Stimulated activated CD8-positive, alpha-beta memory T cell treated with anti-CD3 and anti-CD28 coated beads, Interleukin-4, amount 100 ng/mL, for 1 hour (primary cell): ENCODE measurements at places on chromosomes 5 and 9.

- peak; percentile 95 for DNase-seq
Observed at GRCh38 chr5:176537554-176538229, 490 bp upstream of the RNF44 start.

DNA sequence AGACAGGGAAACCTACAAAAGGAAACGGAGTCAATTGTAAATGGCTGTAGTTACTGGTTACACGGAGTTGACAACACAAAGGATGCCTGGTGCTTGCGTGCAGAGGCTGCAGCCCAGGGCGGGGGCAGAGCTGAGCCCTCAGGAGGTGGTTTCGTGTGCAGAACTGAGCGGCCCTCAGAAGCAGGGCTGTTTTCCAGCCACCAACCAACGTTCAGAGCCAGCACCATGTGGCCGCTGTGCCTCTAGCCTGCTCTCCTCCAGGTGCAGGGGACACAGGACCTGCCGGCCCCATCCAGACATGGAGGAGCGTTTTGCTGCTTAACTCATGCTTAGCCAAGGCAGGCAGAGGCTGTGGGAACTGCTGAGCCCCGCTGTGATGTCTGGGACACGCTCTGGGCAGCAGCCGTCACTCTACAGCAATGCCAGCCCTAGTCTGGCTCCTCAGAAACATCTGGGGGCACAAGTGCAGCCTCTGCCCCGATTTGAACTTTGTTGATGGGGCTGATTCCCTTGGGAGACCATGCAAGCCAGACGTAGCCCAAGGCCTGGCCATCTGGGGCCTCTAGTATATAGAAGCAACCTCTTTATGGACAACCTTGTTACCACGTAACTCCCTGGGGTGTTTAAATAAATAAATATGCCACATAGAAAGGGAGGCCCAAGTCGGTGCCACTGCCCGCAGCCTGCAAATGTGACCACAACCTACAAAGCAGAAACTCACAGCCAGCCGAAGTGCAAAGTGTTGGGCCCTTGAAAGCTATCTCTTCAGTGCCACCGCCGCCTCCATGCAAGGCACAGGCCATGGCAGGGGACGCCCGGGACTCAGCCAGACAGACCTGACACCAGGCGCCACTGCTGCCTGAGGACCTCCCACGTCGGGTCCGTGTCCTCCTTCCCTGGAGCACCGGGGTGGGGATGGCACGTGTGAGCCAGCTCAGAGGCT lies 42.1 kb downstream of the NKD2 start:
- no peak for DNase-seq

GRCh38 chr5:113524927-113525326 lies 11.4 kb downstream of the YTHDC2 start:
- DNase-seq = no peak

- DNase-seq = no peak
Observed at GRCh38 chr9:110410961-110411360, 73.3 kb upstream of the TXNDC8 start.

DNA sequence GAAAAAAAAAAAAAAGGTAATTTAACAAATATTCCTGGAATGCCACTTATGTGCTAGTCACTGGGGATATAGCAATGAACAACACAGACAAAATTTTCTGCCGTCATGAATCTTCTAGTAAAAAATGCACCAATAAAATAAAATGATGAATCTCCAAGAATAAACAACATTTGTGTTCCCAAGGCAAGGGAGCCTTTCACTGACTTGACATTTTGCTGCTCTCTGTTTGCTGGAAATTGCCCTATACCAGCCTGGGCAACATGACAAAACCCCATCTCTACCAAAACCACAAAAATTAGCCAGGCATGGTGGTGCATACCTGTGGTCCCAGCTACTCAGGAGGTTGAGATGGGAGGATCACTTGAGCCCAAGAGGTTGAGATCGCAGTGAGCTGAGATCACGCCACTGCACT lies 64.5 kb upstream of the ERBIN start:
- no peak for DNase-seq

DNA sequence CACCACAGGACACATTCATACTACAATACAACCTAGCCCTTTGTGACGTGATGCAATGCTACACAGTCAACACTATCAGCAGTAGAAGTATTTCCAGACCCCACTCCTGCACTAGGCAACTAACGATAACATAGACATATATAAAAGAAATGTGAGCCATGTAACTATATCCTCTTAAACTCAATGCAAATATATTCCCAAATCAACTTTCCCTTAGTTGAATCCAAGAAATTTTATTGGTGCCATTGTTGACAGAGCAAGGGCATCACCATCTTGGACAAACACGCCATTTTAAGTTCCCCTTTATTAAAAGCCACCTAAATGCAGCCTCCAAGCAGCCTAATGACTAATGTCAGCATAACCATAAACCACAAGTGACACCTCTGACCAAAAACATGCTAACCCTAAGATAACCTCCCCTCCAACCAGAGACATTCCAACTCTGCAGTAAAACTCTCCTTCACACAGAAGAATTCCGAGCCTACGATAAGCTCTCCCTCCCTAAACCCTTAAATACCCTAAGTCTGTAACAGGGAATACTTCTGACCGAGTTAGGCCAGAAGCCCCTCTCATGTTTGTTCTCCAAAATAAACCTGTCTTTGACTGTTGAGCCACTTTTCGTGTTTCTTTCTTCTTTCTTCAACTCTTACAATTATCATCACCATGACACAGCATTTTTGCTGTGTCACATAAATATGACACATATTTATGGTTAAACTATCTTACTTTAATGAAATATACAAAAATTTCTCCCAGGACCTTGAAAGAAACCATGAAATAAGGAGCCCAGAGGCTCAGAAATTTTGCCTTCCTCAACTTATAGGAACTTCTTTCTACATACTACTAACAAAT lies 1497.8 kb downstream of the EFNA5 start:
- DNase-seq = no peak

GRCh38 chr5:37417347-37417746 lies 38.2 kb downstream of the WDR70 start:
- no peak for DNase-seq

DNA sequence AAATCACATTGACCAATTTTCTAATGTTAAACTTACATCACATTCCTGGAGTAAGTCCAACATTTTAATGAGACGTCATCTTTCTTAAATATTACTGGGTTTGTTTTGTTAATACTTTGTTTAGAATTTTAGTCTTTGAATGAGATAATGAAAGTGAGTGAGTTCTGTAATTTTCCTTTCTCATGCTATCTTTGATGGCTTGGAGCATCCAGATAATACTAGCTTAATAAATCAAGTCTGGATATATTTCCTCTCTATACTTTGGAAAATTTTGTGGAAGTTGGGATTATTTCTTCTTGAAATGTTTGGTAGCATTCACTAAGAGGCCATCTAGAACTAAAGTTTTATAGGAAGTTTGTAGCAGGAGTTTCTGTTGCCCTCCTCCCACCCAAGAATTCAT lies 90.8 kb upstream of the IL7R start:
- DNase-seq = no peak

- DNase-seq = no peak
Observed at GRCh38 chr9:36164989-36165388, 4.2 kb upstream of the CCIN start.

GRCh38 chr9:107874591-107875369 lies 385.2 kb upstream of the KLF4 start:
- DNase-seq = no peak

DNA sequence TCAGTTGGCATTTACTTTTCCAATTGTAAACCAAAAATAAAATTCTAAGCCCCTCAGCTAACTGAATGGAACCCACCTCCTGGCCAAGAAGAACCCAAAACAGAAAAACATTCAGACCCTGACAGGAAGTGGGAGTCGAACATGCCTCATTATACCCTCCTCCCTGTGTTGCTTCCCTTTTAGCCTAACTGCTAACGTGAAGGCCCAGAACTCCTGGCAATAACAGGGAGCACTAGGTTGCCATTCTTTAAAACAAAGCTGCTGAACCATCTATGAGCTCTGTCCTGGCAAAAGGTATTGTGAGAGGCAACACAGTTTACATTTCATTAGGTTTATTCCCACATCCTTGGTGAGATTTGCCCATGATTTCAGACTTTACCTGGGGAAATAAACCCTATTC lies 481.4 kb downstream of the CHSY3 start:
- DNase-seq = no peak

GRCh38 chr5:135478938-135479337 lies 26.8 kb upstream of the TIFAB start:
- no peak for DNase-seq

DNA sequence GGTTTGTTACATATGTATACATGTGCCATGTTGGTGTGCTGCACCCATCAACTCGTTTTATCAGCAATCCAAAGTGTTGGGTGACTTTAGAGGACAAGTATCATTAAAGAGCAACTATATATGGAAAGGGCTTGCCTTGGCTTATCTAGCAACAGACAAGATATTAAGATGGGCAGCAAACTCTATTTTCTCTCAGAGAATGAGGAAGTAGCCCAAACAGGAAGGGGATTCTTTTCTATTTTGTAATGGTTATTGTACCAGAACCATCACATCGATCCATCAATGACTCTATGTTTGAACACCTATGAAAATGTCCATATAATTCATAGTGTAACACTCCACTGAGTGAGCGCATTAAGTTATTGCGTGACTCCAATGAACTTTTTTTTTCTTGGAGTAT lies 260.1 kb upstream of the SLC24A2 start:
- no peak for DNase-seq

- DNase-seq = no peak
Observed at GRCh38 chr5:178125253-178125906, 5.4 kb upstream of the RMND5B start.

- no peak for DNase-seq
Observed at GRCh38 chr5:58447226-58447625, 12.7 kb downstream of the PLK2 start.

DNA sequence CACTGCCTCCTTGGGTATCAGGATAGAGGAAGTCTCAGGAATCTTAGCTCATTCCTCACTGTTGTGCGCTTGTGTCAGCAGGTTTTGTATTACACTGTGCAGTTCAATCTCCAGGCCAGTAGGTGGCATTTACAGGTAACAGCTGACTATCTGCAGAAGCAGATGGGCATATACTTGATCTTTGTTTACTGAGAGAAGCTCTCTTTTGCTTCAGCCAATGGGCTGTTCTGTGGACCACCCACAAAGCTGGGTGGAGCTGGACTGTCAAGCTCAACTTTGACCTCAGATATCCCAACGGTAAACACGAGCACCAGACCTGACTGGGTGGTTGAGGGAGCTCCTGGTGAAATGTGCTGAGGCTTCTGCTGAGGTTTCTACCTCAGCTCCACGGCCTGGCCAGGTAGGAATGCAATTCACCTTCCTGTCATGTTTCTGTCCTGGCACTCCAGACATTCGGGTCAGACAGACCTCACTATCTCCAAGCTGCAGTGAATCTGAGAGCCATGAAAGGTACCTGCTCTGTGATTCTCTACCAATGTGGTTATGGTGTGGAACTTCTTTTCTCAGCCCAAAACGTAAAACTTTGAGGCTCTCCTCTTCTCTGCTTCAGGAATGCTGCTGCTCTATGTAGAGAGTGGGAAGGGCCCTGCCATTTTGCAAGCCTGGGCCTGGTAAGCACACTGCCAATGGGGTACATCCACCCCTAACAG lies 167.9 kb upstream of the ACTBL2 start:
- DNase-seq = no peak

- no peak for DNase-seq
Observed at GRCh38 chr5:62305358-62305714, 670 bp upstream of the KIF2A start.

DNA sequence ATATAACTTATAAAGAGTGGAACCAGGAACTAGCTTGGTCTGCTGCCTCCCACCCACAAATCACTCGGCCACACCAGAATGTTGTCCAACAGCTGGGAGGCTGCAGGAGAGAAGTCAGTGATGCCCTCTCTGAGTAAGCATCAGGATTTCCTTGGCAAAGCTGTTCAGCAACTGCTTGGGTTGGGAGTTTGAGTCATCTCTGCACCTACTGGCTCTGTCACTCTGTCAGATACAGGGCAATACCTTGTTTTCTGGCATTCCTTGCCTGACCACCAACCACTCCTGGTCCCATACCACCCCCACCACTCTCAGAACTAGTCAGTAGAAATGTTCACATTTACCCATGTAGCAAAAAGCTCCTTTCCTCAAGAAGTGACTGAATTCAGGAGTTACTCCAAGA lies 36.8 kb upstream of the GCNT4 start:
- DNase-seq = no peak

GRCh38 chr9:71928376-71928775 lies 16.9 kb downstream of the C9orf85 start:
- DNase-seq = no peak

DNA sequence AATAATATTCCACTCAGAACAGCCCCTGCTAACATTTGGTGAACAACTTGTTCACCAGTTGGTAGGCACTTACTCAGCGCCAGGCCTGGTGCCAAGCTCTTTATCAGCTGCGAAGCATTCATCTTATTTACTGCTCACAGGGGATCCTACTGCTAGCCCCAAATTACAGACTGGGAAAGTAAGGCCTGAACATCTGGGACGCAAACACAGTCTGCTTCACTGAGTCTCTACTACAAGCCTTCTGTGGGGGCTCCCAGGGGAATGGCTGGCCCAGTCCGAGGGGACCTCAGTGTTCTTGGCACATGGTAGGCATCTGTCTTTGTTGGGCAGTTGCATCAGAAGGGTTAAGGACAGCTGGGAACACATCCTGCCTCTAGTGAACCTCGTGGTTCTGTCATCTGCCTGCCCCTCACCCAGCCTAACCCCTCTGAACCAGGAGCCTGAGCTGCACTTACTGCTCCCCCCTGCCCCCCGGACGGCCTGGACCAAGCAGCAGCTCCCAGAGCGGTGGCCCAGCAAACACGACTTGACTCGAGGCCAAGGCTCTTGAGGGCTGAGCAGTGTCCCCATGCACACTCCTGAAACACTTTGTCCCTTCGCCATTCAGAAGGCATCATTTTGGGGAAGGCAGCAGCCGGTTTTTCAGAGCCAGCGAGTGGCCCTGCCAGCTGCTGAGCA lies at the start of gene PHYHD1:
TSS of gene PHYHD1 (plus strand) at position 602 of the 678 bp plus-strand sequence. CDS start 1,342 bp downstream, outside the sequence.
- no peak for DNase-seq

DNA sequence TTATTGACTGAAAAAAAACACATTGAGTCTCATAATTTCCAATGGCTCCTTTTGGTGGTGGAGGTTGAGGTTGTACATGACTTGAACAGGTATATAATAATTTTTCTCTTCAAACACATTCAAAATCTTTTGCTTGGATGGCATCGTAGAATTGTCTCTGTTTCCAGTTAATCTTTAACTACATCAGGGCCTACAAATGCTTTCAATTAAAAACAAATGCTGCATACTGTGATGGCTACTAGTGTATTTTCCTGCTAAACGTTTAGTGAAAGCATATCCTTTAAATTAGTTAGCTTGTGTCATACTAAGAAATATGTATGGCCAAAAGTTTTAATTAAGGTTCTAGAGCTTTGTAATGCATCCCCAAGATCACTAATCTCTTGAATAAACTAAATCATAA lies 313.8 kb downstream of the SLF1 start:
- no peak for DNase-seq

DNA sequence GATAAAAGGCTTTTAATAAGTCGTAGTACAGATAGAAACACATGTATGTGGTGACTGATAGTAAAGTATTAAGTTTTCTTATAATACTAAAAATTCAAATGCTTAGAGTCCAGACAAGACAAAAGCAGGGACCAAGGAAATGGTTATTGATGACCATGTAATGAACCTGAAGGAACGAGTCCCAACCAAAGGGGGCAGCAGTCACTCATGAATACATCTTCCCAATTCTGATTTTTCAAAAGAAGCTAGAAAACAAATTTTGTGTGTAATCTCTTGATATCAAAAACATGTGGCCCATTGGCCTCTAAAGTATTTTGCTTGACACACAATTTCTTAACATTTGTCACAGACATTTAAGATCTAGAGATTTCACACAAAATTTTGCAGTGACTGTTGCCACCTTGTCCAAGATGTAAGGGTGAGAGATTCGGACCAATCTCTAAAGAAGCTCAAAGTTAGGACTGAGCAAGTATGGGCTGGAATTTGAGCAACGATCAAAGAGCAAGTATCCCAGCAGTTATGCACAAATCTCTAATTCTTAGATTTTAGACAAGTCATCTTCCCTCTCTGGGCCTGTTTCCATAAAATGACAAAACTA lies 66.8 kb downstream of the ARL15 start:
- no peak for DNase-seq
